ENCODE measurements at places on chromosomes 4 and X.

- DNase-seq: no peak
Measured at GRCh38 chrX:21661316-21661715, 3.2 kb upstream of the KLHL34 start.

DNA sequence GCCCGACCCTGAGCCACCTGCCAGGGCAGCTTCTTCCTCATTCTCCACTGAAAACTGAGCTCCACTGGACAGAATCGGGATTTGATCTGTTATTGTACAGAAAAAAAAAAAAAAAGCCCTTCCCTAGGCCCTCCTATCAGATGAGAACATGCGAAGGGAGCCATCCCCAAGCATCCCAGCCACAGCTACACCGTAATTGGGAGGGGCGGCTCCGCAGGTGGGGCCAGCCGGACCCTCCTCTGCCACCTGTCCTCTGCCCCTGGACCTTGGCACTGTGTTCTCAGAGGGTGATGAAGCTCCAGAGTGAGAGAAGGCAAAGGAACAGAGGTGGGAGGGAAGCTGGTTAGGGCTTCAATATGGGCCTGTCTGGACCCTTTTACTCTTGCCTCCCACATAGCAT, 240.0 kb upstream of the PSAPL1 start:
- DNase-seq: no peak

DNA sequence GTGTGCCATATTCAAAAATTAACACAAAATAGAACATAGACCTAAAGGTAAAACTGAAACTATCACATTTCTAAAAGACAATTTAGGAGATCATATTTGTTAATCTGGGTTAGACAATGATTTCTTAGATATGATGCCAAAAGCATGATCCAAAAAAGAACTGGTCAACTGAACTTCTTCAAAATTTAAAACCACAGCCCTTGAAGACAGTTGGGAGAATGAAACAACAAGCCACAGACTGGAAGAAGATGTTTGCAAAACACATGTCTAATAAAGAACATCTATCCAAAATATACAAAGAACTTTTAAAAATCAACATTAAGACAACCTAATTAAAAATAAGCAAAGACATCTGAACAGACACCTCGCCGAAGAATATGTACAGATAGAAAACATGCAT, 19.5 kb downstream of the COMMD8 start:
- no peak for DNase-seq

DNA sequence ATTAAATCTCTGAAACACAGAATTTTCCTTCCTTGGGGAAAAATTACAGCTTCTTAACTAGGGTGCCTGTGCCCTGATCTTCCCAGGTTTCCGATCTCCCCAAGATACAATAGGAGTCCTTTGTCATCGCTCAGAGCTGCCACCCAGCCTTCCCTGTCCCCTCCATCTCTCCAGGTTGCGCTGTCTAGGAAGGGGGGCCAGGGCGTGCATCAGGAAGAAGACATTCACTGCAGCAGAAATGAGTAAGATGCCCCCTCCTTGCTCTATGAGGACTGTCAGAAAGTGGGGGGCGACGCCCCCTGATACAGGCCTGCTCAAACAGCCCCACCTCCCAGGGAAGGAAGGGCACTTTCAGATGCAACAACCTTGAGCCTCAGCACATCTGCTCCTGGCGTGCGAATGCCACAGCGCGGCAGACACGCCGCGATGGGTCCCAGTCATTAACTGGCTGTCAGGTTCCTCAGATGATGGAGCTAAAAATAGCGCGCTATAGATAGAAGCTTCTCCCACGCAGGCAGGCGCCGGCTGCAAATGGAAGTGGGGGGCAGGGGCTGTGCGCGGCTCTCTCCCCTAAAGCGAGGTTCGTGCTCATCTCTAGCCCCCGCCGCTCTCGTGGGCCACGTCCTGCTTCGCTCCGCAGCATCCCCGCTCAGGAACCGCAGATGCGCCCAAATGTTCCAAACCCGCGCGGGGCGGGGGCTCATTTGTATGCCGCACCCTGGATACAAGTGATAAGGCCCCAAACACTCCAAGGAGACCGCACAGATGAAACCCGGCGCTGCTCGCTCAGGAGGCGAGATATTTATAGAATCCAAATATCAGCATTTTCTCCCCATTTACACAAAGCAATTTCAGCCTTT, 57.6 kb upstream of the LGI2 start:
- DNase-seq: no peak

DNA sequence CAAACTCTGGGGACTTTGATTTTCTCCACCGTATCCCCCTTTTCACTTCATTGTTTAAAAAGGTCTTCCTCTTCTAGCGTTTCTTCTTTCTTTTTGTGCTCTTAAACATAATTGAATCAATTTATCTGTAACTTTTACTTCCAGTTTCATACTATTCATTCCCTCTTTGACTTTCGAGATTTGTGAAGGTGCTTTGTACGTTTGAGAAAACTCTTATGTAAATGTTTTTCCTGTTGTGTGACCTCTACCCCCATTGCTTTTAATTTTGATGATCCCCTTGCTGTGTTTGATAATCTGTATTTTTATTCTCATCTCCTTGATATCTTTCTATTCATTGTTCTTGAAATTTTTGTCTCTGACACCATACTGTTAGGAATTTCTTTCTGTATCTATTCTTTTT, 4.8 kb downstream of the USP38 start:
- DNase-seq: no peak

DNA sequence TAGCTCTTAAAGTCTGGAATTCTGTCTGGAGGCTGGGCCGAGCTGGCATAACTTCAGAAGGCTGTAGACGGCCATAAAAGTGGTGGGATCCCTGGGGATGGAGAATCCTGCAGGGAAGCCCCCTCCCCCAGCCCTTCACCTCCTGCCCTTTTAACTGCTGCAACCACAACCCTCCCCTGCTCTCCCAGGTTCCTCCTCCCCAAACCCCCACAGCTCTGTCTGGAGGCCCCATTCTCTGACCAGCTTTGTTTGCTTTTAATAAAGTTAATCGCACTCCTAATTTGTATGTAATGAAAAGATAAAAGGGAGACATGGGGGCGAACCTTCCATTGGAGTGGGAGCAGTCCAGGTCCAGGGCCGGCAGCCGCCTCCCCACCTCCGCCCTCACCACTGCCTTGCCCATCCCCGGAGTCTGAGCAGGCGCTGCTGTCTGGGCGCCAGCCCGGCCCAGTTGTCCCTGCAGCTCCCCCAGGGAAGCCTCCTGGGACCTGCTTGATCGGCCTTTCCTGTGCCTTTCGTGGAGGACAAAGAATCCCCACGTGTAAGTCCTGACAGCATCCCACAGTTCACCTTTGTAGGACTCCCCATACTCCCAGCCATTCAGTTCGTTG, 84.3 kb downstream of the PJA1 start:
- DNase-seq: no peak

- no peak for DNase-seq
Measured at GRCh38 chr4:180341926-180342325, 1901.3 kb upstream of the TENM3 start.

GRCh38 chr4:133969202-133969848, 232.3 kb downstream of the PABPC4L start:
- peak; percentile 48 for DNase-seq

DNA sequence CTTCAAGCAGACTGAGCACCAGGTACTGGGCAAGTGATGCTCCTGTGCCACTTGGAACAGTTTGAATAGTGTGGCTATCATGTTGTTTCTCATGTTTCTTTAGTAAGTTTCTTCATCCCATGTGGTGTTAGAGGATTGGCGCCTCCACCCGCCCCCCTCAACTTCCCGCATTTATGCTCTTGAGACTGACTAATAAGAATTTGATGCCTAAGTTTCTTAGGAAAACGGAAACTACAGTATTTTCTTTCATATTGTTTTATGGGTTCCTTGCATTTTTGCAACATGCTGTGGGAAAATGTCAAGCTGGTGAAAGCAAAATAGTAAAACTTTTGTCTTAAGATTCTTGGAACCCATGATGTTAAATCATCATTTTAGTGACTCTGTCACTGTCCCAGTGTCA, 101.2 kb upstream of the SLC4A4 start:
- DNase-seq: no peak

GRCh38 chrX:30301963-30302362, 7.2 kb downstream of the NR0B1 start:
- DNase-seq: no peak

DNA sequence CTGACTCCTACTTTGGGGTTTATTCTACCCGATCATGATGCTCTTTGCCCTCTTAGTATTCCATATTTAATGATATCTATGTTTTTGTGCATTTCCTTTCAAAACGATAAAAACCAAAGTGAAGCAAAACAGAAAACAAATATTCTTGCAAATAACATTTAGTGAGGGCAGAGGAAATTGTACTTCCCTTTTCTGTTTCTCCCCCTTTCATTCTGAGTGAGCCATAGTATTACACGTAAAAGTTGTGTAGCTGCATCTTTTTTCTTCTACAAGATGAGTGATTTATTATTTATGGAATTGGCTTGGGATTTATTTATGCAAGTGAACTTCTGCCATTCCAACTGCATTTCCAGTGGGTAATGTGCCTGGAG, 109.9 kb downstream of the AFF2 start:
- DNase-seq: no peak

DNA sequence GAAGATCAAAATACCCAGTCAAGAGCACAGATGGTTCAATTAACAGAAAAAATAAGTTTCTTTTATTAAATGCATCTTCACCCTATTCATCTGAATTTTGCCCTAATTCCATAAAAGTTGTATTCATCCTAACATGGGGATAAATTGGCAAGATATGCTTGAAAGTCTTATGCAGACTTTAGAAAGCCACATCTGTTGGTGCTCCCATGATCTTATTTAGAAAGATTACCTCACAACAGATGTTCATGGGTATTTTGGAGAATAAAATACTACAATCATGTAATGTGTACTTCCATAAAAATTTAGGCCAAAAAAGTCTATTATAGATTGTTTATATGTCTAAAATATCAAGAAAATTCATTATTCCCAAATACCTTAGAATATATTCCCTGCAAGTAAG, 510.3 kb downstream of the TECRL start:
- DNase-seq: no peak

- no peak for DNase-seq
Measured at GRCh38 chr4:105637408-105638176, 70.9 kb downstream of the INTS12 start.

DNA sequence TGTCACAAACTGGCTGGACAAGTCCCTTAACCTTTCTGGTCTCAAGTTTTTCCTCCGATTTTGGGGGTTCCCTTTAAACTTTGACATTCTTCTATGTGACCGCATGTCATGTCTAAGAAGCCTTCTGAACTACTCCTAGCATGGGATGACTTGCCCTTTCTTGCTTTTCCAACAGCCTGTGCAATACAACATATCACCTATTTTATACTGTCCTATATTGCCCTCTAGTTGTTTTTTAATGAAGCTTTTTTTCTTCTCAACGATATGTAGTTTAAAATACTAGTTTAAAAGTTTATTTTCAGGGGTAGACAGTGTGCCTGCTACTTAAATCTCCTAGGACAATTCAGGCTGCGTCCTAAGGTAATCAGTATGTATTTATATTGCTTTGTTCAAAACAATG, 1.0 kb upstream of the IGBP1 start:
- no peak for DNase-seq

DNA sequence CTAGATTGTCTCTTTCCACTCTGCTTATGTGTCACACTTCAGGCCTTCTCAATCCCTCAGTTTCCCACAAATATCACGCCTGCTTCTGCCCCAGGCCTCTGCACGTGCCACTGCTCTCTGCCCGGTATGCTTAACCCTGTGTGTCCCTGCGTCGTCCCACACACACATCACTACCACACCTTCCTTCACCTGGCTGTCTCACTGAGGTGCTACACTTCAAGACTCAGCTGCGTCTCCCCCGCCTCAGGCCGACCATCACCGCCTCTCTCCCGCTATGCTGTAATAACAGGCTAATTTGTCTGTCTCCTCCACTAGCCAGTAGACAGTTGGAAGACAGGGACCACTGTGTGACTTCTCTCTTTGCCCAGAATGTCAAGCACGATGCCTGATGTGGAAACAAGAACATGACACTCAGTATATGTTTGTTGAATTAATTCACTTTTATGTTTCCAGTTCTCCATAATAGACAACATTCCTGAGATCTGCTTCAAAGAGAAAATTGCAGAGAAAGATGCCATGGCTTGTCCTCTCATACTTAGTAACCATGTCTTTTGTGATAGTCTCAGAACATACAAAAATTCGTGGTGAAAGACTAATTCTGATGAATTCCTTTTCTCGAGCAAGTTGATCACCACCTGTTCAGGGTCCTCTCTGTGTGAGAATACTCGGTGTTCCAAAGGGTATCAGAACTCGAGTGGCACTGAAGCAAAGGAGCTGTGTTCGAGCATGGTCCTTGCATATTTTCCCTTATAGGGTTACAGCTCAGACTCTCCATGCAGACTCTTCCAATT, 54.2 kb downstream of the AFAP1 start:
- DNase-seq: no peak

DNA sequence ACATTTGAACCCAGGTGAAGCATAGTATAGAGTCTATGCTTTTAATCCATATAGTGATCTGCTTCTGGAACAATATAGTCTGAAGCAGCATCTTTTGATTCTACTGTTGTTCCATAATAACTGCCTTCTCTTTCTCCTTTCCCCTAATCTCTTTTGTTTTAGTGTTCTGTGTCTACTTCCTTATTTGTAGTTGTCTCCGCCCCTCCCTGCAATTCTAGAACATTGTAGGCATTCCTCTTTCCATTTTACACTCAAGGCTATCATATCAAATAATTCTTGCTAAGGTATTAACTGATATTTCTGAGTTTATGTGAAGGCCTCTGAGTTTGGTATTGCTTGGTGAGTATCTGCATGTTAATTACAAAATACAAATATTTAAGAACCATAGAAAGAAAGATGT, 11.6 kb downstream of the BLTP1 start:
- no peak for DNase-seq

DNA sequence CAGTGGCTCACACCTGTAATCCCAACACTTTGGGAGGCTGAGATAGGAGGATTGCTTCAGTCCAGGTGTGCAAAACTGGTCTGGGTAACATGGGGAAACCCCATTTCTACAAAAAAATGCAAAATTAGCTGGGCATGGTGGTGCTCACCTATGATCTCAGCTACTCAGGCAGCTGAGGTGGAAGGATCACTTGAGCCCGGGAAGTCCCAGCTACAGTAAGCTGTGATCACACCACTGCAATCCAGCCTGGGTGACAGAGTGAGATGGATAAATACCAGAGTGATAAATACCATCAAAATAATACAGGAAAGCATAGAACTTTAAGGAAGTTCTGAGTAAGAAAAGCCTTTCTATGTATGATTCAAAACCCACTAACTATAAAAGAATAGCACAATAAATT, 52.8 kb downstream of the LRBA start:
- DNase-seq: no peak

GRCh38 chr4:108619372-108620100, 840 bp upstream of the RPL34 start:
- no peak for DNase-seq

DNA sequence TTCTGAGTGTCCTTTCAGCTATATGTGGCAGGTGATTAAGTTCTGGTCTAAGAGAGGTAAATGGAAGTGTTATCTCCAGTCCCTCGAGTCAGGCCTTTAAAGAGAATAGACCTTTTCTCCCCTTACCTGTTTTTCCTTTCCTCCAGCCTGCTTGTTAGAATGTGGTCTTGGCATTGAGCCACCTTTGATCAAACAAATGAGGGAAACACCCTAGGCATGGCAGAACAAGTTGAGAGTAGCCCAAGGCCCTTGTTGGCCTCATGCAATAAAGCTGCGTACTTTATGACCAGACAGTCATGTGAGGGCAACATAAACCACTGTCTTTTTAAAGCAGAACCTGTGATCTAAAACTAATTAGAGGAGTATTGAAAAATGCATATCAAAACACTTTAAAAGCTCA, 13.2 kb upstream of the IL13RA2 start:
- no peak for DNase-seq

Measured in CMK (cell line).